Activated CD4-positive, CD25-positive, alpha-beta regulatory T cell treated with anti-CD3 and anti-CD28 coated beads, Interleukin-2, amount 50 U/mL, for 24 hours (primary cell): ENCODE measurements at places on chromosomes 2 and 18.

DNA sequence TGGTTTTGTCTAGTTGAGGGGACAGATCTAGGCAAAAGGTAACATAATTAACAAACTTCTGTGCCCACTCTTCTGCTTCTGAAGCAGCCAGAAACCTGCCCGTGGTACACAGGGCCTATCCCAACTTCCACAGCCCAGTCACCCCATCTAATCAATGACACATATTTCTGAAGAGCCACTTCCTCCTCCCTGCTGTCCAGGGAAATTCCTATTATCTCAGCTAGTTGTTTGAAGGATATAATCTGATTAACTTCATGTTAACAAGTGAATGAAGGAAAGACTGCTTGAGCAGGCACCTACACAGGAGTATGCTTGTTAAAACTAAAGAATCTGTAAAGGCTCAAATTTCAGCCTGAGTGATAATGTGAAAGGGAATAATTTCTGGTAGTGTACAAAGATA is 61.4 kb downstream of the CCDC148 start:
- no peak for ATAC-seq

DNA sequence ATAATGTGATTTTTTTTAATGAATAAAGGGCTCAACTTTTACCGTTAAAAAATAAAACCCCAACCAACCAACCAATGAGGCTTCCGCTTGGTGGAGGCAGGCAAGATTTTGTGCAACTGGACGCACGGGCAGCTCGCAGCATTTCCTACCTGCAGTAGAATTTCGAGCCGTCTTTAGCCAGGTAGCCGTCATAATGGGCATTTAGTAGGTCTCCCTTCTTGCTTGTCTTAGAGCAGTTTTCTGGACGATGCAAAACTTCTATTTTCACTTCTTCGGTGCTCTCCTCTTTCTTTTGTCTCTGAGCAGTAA is 316 bp downstream of the FKBP7 start:
- ATAC-seq: no peak

GRCh38 chr2:180324182-180324581 is 317.1 kb upstream of the CWC22 start:
- ATAC-seq: no peak

GRCh38 chr2:101737478-101738255 is 40.2 kb downstream of the MAP4K4 start:
- ATAC-seq: no peak

- no peak for ATAC-seq
Measured at GRCh38 chr2:169795181-169795580, 3.5 kb upstream of the SSB start.

GRCh38 chr2:113872201-113872600 is 17.7 kb upstream of the ACTR3 start:
- ATAC-seq: no peak
